ENCODE measurements at places on chromosomes 7 and 10. TPM values are rescaled to one million over a fixed set of nuclear protein-coding genes. Genes with fewer than 3 reads are reported as not detected.

GRCh38 chr10:124127965-124128810 lies 34.8 kb upstream of the CHST15 start:
- DNase-seq: no peak

The RPEL1 gene
- 0.16 TPM for total RNA-seq

- no peak for DNase-seq
These were observed 72.6 kb upstream of the ZMIZ1 start for GRCh38 chr10:78995987-78996791.

- DNase-seq: no peak
These were observed 176.3 kb downstream of the DGKI start for GRCh38 chr7:137670222-137671064.

DNA sequence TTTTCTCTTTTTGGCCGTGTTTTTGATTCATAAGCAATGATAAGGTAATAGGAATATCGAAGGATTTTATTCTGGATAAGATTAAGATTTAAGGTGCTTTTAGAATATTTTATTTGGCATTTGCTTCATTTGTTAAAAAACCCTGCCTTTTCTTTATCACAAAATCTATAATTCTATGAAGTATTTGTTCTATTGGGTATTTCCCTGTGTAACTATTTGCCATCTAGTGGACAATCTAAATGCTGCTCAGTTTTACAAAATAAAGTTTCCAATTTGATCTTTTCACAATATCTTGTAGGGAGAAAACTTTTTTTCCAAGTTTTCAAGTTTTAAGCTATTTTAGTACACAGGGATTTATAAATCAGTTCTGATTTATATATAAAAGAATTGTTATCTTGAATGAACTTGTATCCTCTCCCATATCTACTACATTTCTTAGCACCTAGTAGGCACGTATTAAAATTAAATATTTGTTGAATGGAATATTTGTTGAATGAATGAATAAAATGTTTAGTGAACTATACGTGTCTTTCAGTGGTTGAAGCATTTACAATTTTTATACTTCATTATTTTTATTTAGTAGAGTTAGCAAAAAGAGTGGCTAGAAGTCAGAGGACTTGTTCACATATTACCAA lies 26.5 kb downstream of the ANKRD7 start:
- no peak for DNase-seq

GRCh38 chr7:127021019-127021738 lies 231.6 kb downstream of the GRM8 start:
- DNase-seq: no peak

All from occipital lobe (tissue), 3 donors.